ENCODE measurements at places on chromosomes 11 and 22.

- no peak for DNase-seq
Observed at GRCh38 chr11:76644591-76644990, 26.0 kb downstream of the LRRC32 start.

GRCh38 chr11:71349627-71350026, 97.2 kb upstream of the SHANK2 start:
- no peak for DNase-seq

GRCh38 chr11:113567867-113568544, 92.8 kb upstream of the DRD2 start:
- no peak for DNase-seq

GRCh38 chr11:29319210-29319609, 697.6 kb downstream of the KCNA4 start:
- DNase-seq: no peak

- DNase-seq: no peak
Observed at GRCh38 chr11:20056109-20056949, 103.9 kb downstream of the DBX1 start.

GRCh38 chr22:48972979-48973693, 854.5 kb downstream of the BRD1 start:
- DNase-seq: no peak

GRCh38 chr11:62645671-62645945, 805 bp downstream of the GANAB start:
- DNase-seq: no peak

DNA sequence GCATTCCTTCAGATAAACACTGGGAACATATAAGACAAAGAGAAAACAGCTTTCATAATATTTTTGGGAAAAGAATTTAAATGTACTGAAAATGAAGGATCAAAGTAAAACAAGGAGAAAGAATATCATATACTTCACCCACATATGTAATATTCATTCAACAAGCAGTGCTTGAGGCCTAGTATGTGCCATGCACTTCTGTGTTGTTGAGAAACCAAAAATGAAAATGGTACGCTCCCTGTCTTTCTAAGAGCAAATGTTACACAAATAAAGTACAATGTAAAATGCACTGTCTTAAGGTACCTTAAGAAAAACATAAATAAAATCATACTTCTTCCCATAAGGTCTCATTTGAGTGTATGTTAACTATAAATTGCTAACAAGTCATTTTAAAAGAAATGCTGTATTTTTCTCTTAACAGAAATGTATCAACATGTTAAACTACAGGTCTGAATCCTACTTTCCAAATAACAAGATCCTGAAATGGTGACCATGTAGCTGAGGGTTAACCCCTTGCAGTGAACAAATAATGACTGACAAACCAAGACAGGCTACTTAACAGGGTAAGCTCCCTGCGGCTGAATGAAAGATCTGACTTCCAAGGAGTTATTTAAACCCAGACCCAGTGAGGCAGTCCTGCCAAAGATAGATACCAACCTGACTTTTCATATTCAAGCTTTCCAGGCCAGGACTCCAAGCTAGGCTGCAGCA, 377.6 kb downstream of the DCDC1 start:
- no peak for DNase-seq

All from GM06990 (cell line).